Activated naive CD8-positive, alpha-beta T cell treated with anti-CD3 and anti-CD28 coated beads for 36 hours (primary cell): ENCODE measurements at places on chromosomes 16 and 17. TPM values are rescaled to one million over a fixed set of nuclear protein-coding genes. Genes with fewer than 3 reads are reported as not detected.

Gene PRDM7
- total RNA-seq, result not detected

Gene KRT24
- not detected for total RNA-seq

GRCh38 chr16:1963806-1964505, 670 bp downstream of the RPS2 start:
- no peak for DNase-seq

Gene AOC2
- total RNA-seq, result 1.9 TPM

DNA sequence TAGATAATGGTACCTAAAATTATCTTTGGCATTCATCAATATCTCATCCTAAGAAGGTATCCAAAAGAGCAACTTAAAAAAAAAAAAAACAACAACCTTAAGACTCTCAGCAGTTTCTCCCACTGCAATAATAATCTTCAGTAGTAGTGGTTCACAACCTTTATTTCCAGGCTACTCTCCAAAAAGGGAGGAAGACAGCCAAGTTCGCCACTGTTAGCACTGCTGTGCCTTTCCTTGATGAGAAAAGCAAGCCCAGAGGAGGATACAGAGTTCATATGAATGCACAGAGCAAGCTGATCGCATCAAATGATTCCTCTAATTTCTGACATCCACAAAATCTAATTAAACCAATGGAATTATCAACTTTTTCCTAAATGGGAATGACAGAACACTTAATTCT, 199.4 kb downstream of the AATF start:
- DNase-seq, result no peak

- no peak for DNase-seq
These were observed 116.0 kb downstream of the SALL1 start for GRCh38 chr16:51035110-51035498.

GRCh38 chr17:77316191-77316641, 175.4 kb downstream of the SEC14L1 start:
- no peak for DNase-seq

- DNase-seq, result no peak
These were observed 930.7 kb downstream of the CDH8 start for GRCh38 chr16:61105544-61105943.
